T-helper 17 cell (primary cell): ENCODE measurements at places on chromosomes 4 and X. TPM values are rescaled to one million over a fixed set of nuclear protein-coding genes. Genes with fewer than 3 reads are reported as not detected.

GRCh38 chr4:101885574-101885973 lies 95.0 kb downstream of the BANK1 start:
- DNase-seq, result no peak
- H3K27ac ChIP-seq, result no peak overlapping the region
- H3K4me1 ChIP-seq, result no peaks in the 10 kb centered on the region
- H3K36me3 ChIP-seq, result no peaks in the 10 kb centered on the region

GRCh38 chrX:3711331-3711917 lies 2.0 kb downstream of the PRKX start:
- DNase-seq, result peak; percentile 7
- H3K36me3 ChIP-seq, result peaks cover 2% of the 10 kb centered on the region
- peaks cover 8% of the 10 kb centered on the region for H3K4me1 ChIP-seq
- peak overlapping the region; percentile 98 for H3K4me3 ChIP-seq

DNA sequence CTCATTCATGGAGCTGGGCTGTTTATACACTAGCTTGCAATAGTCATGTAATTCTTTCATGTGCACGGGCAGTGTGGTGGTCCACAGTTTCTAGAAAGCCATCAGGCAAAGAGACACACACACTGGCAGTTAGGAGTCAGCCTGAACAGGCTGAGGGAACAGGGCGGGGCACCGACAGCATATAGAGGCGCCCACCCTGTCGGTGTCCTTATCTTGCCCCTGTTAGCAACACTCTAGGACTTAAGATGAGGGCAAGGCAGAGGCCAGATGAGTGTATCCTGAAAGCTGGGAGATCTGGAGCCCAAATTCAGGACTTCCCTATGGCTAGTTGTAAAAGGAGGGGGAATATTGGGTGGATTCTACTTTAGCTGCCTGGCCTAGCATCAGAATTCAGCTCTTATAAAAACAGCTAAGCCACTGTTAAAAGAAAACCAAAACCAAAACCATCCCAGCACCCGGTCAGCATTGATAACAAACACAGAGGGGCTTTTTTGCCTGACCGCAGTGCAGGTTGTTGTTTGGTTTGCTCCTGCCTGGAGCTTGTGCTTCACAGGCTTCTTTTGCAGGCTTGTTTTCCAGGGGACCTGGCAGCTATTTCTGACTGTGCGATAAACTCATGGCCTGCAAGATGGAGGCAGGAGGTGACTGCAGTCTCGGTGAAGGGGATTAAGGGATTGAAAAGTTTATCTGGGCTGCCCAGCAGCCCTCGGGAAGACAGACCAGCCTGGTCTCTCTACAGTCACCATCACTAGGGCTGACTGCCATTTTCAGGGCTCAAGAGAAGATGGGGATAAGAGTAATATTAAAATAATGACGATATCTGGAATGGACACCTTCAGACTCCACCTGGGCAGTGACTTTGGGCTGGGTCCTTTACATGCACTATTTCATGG lies 638.9 kb downstream of the MID1IP1 start:
- peaks cover 2% of the 10 kb centered on the region for H3K36me3 ChIP-seq
- DNase-seq, result no peak
- peaks cover 8% of the 10 kb centered on the region for H3K4me1 ChIP-seq
- H3K4me3 ChIP-seq, result peak overlapping the region; percentile 21
- H3K27me3 ChIP-seq, result no peaks in the 10 kb centered on the region

DNA sequence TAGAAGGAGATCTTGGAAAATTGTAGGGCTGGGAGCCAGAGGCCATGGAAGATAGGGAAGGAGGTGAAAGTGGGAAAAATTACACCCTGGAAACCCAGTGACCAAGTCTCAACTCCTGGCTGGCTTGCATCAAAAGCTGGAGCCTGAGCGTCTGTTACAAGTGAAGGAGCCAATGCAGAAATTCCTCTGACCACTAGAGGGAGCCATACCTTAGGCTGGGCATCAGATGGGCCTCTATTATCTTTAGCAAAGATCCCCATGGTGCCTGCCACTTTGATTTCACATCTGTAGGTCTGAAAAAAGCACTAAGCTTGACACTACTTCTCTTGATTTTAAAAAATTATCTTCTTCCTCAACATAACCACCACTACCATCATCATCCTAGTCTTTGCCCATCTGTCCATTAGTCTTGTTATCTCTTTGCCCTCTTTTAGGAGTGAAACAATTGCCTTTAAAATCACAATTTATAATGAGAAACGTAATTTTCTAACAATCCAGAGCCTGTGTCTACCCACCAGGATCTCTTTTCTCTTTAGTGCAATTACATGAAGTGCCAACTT lies 62.9 kb downstream of the ANAPC4 start:
- H3K27ac ChIP-seq, result no peak overlapping the region
- no peaks in the 10 kb centered on the region for H3K4me1 ChIP-seq
- peaks cover 2% of the 10 kb centered on the region for H3K36me3 ChIP-seq

DNA sequence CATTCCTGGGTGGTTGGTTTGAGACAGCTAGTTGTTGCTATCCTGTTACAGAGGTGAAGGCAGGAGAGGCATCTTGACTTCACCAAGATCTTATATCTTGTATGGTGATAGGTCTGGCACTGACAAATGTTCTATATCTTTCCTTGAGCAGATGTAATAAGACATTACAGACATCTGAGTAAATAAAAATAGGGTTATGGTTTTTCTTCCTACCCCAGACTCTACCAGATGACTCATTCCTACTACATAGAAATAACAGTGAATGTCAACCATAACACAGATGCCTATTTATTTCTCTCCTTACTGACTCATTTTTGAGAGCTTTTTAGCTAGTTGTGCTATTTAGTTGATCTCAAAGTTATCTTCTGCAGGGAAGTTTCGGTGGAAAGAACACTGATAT lies 21.9 kb downstream of the HNRNPH2 start:
- H3K4me1 ChIP-seq, result peaks cover 2% of the 10 kb centered on the region
- peaks cover 5% of the 10 kb centered on the region for H3K36me3 ChIP-seq
- no peaks in the 10 kb centered on the region for H3K27me3 ChIP-seq
- H3K27ac ChIP-seq, result peak overlapping the region; percentile 53
- DNase-seq, result no peak

GRCh38 chr4:47862297-47862696 lies 24.4 kb upstream of the CORIN start:
- no peaks in the 10 kb centered on the region for H3K27me3 ChIP-seq
- H3K36me3 ChIP-seq, result peaks cover 4% of the 10 kb centered on the region
- DNase-seq, result no peak
- no peak overlapping the region for H3K4me3 ChIP-seq
- H3K4me1 ChIP-seq, result peaks cover 3% of the 10 kb centered on the region
- no peak overlapping the region for H3K27ac ChIP-seq

GRCh38 chr4:69617083-69617694 lies 22.3 kb downstream of the UGT2A2 start:
- no peaks in the 10 kb centered on the region for H3K27me3 ChIP-seq
- no peaks in the 10 kb centered on the region for H3K36me3 ChIP-seq
- H3K4me1 ChIP-seq, result no peaks in the 10 kb centered on the region

- no peaks in the 10 kb centered on the region for H3K4me1 ChIP-seq
- H3K4me3 ChIP-seq, result no peak overlapping the region
- no peaks in the 10 kb centered on the region for H3K27me3 ChIP-seq
- H3K36me3 ChIP-seq, result no peaks in the 10 kb centered on the region
- H3K27ac ChIP-seq, result no peak overlapping the region
Observed at GRCh38 chr4:93147524-93148212, 680.9 kb upstream of the ATOH1 start.

DNA sequence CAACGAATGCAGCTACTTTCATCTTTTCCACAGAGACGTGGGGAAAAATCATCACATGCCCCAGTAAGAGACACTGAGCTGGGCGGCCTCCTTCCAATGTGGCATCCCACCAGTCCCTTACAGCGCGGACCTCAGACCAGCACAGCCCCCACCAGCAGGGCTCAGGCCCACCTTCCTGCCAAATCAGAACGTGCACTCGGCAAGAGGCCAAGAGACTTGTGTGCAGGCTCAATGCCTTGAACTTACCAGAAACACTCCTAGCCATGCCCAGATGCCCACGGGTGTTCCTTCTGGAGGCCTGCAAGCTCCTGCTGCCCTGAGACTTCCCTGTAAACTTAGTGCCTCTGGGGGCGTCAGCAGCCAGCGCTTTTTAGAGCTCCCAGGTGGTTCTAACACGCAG lies 31.2 kb downstream of the WDR1 start:
- peaks cover 6% of the 10 kb centered on the region for H3K4me1 ChIP-seq
- DNase-seq, result peak; percentile 1
- H3K27me3 ChIP-seq, result no peaks in the 10 kb centered on the region

DNA sequence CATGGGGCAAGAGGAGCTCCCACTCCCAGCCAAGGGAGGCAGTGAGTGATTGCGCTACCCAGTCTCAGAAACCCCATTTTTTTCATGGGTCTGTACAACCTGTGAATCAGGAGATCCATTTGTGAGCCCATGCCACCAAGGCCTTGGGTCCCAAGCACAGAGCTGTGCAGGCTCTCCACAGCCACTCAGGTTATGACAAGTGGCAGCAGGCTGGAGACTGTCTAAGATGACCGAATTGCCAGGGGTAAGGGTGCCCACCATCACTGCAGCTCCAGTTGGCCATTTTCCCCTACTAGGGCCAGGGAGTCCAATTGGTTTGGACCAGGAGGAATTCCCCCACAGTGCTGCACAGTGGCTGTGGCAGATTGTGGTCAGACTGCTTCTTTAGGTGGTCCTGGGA lies 407.5 kb upstream of the KLHL4 start:
- H3K27me3 ChIP-seq, result no peaks in the 10 kb centered on the region
- no peak for DNase-seq
- no peak overlapping the region for H3K27ac ChIP-seq
- H3K4me1 ChIP-seq, result no peaks in the 10 kb centered on the region
- no peak overlapping the region for H3K4me3 ChIP-seq

DNA sequence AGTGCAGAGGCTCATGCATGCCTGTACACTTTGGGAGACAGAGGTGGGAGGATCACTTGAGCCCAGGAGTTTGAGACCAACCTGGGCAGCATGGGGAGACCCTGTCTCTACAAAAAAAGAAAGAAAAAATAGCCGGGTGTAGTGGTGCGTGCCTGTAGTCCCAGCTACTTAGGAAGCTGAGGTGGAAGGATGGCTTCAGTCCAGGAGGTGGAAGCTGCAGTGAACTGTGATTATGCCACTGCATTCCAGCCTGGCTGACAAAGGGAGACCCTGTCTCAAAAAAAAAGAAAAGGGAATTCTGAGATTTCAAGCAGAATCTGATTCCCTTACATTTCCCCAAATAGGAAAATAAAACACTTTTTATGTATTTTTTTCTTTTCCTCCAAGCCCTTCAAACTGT lies 83.5 kb downstream of the SYNPO2 start:
- H3K36me3 ChIP-seq, result no peaks in the 10 kb centered on the region
- peaks cover 9% of the 10 kb centered on the region for H3K4me1 ChIP-seq
- no peak for DNase-seq
- peaks cover 13% of the 10 kb centered on the region for H3K27me3 ChIP-seq
- no peak overlapping the region for H3K27ac ChIP-seq

DNA sequence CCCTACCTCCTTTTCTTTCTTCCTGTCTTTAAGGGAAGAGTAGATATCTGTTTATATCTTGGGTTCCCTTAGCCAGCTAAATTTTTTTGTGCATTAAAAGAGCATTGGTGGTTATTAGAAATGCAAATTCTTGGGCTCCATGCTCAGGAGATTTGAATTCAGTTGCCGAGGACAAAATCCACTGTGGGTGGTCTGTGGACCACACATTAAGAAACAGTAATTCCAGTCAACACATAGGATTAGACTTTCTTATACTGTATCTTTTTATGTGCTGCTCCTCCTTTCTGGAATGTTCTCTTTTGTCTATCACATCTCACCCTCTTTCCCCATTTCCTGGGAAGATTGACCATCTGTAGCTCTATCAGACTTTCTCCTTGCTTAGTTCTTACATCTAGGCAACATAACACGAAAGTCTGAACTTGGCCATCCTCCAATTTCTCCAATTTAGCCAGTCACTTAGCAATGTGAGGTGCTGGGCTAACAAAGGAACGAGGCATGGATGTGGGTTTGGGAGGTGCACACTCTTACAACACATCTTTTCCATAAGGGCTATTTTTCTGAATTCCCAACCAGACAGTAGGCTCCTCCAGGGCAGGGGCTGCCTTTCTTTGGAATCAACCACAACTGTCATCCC lies 5.3 kb upstream of the PDLIM3 start:
- peaks cover 3% of the 10 kb centered on the region for H3K4me1 ChIP-seq
- peaks cover 5% of the 10 kb centered on the region for H3K36me3 ChIP-seq
- no peak overlapping the region for H3K4me3 ChIP-seq

DNA sequence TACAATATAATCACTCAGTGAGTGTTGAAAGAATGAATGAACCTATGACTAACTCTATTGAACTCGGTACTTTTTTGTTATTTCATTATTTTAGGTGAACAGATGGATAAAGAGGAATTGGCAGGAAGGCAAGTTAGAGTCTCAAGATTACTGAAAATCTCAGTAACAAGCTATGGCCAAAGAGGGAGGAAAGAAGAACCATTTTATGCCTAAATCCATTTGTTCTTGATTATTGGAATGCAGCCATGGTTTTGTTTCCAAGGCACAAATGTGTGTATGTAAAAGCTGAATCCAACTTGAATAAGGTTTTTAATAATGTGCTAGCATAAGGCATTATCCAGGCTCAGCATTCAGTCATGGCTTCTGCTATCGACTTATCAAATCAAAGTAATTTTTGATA lies 196.4 kb downstream of the DTHD1 start:
- no peak overlapping the region for H3K4me3 ChIP-seq
- H3K36me3 ChIP-seq, result no peaks in the 10 kb centered on the region
- DNase-seq, result no peak
- H3K4me1 ChIP-seq, result no peaks in the 10 kb centered on the region

DNA sequence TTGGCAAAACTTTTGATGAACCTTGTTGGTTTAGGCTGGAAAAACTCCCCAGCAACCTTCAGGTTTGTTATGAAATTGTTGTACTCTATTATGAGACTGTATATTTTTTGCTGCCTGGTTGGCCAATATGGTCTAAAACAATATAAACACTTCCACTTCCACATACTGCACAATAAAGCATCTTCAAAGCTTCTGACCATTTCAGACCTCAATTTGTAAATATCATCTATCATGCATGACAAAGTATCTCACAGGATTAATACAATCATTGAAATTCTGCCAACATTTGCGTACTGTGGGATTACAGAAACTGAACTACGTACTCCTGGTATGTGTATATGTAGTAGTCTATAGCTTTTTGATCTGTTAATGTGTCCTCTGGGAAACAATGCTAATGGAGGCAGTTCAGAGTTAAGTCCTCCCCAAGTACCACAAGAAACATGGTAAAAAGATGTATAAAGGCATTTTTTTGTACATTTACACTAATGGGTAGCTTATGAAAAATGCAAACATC lies 40.4 kb downstream of the GPC4 start:
- no peak for DNase-seq
- H3K36me3 ChIP-seq, result no peaks in the 10 kb centered on the region
- no peak overlapping the region for H3K4me3 ChIP-seq
- no peak overlapping the region for H3K27ac ChIP-seq
- H3K27me3 ChIP-seq, result peaks cover 5% of the 10 kb centered on the region

Gene VEGFD
- total RNA-seq, result not detected

Gene CLCN5
- total RNA-seq, result 2.8 TPM

Gene HTN3
- total RNA-seq, result not detected

Gene CSAG2
- total RNA-seq, result not detected

Gene ANKRD17
- total RNA-seq, result 46.7 TPM

Gene NPNT
- not detected for total RNA-seq
